ENCODE measurements at places on chromosomes 6 and 20.

DNA sequence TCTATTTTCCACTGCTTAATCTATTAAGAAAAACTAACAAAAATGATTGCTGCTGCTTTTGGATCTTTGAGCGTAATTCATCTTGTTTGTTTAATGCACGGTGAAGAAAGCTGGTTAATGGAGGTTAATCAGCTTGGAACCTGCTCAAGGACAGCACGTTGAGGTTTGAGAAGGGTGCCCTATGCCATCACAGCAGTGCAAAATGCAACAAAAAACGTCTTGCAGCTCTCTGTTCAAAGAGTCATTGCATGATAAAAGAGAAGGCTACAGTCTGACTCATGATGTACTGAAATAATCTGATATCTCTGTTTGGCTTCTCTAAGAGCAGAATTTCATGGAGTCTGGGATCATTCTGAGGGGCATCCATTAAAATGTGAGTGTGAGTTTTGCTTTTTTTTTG, 80.6 kb upstream of the PREP start:
- no peak for DNase-seq

DNA sequence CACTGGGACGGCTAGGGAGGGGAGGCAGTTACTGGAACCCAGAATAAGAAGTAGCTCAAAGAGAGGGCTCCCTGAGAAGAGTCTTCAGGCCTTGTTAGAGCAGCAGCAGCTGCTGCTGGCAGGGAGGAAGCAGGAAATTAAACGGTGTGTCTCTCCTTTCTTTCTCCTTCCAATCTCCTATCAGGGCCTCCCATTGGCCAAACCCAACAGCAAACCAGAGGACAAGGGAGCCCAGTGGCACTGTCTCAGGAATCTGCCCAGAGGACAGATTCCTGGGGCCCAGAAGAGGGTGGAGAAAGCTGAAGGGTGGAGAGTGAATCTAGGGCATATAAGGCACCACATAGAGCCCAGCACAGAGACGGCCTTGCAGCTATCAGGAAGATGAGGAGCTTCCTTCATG, 10.2 kb downstream of the BTN3A1 start:
- DNase-seq = no peak

DNA sequence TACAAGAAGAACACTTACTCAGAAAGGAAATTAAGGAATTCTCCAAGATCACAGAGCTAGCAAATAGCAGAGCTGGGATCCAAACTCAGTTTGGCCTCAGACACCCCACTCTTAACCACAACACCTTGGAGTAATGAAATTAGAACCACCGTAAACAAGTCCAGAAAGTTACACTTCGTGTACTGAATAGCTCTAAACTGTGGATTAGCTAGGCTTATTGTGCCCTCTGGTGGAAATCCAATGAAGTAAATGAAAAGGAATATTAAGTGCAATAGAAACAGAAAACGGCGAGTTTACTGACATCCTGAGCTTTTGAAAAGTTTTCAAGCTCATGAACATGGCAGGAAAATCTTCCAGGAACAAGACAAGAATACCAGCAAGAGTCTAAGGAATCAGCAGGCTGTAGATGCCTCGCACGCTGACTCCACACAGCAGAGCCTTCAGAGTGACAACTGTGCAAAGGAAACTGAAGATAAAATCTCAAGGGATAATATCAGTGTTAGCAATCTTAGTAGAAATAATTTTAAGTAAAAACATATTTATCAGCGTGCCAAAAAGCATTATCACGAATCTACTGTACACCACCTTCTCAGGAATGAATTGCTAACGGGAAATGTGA, 34.6 kb downstream of the FBXO5 start:
- DNase-seq = peak; percentile 40

GRCh38 chr20:39381595-39381994, 419.5 kb downstream of the DHX35 start:
- DNase-seq = no peak

DNA sequence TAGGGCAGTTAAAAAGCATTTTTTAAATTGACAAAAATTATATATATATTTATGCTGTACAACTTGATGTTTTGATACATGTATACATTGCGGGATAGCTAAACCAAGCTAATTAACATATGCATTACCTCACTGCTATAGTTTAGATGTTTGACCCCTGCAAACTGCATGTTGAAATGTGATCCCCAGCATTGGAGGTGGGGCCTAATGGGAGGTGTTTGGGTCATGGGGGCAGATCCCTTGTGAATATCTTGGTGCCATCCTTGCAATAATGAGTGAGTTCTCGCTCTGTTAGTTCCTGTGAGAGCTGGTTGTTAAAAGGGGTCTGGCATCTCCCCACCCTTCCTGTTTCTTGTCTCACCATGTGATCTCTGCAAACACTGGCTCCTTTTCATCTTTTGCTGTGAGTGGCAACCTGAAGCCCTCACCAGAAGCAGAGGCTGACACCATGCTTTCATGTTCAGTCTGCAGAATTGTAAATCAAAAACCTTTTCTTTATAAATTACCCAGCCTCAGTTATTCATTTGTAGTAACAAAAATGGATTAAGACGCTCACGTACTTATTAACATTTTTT, 111.8 kb downstream of the MCHR2 start:
- no peak for DNase-seq

- no peak for DNase-seq
Observed at GRCh38 chr6:5782783-5783547, 223.8 kb downstream of the NRN1 start.

- DNase-seq = no peak
Observed at GRCh38 chr6:158708239-158708638, 58.4 kb downstream of the SYTL3 start.

DNA sequence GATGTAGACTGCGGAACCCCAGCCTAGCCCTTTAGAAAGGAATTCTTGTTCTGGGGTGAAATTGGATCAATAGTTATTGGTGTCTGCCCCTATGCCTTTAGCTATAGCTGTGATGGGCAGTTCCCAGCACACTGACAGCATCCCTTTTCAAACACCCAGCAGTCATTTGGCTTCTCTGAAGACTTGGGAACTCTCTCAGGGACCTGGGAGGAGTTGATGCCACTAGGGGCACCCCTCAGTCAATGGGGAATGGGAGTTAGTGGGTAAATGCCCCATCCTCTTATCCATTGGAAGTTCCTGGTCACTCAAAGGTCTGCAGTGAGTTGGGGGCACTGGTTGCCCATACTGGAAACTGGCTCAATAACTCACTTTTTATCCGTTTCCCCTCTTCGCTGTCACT, 31.6 kb upstream of the CSNK2A1 start:
- no peak for DNase-seq

DNA sequence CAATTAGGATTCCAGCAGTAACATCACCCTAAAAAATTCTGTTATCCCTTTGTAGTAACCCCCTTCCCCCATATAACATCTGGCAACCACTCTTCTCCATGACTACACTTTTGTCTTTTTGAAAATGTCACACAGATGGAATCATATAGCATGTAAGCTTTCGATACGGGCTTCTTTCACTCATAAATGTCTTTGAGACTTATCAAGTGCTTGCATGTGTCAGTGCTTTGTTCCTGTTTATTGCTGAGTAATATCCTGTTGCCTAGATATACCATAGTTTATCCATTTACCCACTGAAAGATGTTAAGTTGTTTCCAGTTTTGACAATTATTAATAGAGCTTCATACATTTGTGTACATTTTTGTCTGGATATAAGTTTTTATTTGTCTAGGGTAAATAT, 10.4 kb upstream of the SNPH start:
- peak; percentile 18 for DNase-seq

DNA sequence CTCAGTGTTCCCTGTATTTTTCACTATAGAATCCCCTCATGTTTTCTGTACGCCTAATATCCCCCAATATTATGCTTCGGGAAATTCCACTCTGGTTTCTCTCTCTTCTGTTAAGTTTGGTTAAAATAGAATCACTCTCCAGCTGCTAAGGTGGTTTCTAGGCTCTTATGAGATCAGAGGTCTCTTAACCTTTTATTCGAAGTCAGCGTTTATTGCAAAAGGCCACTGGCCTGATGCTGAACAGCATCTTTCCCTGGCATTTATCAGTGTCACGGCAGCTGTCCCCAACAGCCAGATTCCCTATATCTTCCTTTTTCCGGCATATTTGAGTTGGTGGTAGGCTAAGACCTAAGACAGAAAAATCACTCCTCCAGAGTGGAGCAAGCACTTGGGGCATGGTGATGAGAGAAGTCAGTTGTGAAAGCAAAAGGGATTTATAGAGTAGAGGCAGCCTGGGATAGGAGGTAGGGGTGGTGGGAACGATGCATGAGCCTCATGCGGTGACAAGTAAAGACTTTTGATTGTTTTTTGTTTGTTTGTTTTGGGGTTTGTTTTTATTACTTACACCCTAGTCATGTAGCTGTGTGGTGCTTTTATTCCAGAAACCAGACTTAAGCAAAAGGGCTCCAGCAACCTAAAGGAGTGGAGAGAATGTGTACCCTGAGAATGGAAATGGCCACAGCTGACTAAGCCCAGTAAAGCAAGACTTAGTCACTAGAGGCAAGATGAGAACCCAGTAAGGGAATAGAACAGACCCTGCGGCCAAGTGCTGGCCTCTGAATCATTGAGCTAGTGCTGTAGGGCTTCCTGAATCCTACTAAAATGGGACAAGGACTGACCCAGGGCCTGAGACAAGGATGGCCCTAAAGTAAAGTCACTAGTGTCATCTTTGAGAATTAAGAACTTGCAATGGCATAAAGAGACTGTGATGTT, 233.0 kb upstream of the PRND start:
- DNase-seq = no peak

DNA sequence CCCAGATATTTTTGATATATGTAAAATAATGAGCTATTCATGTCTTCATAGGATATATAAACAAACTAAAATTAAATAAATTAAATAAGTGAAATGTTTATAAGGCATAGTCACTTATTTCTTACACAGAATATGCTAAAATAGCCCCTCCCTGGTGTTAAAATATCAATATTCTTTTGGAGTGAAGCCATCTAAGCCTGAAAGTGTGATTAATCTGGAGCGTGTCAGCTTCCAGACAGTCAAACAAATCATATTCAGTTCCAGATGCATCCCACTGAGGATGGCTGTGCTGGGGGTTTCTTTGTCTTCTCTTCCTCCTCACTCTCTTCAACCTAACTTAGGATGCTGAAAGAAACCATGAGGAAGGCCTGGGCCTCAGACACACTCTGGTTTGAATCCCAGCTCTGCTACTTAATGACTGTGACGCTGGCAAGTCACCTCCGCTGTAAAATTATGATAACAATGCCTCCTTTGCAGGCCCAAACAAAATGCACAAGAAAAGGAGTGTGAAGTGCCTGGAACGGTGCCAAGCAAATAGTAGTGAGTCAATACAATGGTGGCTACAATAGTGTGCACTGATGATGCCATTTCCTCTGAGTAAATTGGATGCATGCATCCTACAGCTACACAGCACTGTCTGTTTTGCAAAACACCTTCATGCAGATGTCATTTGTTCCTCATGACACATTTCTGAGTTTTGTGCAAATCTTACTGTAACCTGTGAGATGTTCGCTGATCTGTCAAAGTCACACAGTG, 161.4 kb downstream of the FOXC1 start:
- no peak for DNase-seq

- DNase-seq = no peak
Observed at GRCh38 chr6:56381801-56382251, 134.4 kb upstream of the COL21A1 start.

DNA sequence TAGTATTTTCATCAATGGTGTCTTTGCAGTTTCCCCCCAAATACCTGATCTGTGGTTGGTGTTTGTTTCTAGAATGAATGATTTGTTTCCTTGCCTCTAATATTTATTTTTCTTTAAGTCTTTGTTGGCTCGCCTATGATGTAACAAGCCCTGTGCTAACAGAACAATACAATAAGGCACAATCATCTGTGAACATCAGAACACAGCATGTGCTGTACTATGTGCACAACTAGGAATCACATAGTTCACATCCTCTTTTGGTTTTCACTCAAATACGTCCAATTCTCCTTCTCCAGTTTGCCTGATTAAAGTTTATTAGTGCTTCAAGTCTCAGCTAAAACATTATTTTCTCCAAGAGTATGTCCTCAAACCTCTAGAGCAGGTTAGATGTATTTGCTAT, 613.1 kb downstream of the EPHA7 start:
- DNase-seq = no peak

DNA sequence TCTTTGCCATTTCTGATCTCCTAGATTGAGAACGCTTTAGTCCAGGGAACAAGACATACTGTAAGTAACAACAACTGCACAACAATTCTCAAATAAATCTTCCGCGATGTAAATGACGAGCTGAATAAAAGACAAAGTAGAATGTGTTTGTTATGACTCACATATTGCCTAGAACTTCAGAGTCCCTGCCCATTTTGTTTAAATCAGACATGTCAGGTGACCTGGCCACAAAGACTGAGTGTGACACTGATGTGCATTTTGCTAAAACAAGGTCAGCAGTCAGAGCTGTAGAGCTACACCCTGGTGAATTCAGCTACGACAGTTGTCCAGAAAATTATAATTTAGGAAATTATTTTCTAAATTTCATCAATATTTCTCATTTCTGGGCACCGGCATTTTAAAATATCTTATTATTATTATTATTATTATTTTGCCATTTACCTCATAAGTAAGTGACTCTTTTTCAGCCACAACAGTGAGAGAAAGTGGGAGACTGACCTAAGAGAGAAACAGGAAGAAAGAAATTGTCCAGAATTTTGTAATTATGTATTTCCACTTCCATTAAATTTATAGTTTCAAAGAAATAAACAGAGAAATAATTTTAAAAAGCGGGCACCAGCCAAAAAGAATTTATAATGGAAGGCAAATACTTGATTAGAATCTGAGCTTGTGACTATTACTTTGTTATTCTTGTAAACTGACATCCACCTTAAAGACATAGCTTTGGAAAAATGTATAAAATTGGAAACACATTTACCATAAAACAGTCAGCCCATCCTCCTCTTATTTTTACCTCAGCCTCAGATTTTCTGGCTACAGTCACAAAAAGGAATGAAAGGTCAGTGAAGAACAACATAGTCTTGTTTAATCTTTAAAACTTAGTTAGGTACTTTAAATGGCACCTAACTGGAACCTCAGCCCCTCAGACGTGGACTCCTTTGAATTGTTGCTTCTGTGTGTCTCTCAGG, 157.0 kb upstream of the CITED2 start:
- peak; percentile 75 for DNase-seq

DNA sequence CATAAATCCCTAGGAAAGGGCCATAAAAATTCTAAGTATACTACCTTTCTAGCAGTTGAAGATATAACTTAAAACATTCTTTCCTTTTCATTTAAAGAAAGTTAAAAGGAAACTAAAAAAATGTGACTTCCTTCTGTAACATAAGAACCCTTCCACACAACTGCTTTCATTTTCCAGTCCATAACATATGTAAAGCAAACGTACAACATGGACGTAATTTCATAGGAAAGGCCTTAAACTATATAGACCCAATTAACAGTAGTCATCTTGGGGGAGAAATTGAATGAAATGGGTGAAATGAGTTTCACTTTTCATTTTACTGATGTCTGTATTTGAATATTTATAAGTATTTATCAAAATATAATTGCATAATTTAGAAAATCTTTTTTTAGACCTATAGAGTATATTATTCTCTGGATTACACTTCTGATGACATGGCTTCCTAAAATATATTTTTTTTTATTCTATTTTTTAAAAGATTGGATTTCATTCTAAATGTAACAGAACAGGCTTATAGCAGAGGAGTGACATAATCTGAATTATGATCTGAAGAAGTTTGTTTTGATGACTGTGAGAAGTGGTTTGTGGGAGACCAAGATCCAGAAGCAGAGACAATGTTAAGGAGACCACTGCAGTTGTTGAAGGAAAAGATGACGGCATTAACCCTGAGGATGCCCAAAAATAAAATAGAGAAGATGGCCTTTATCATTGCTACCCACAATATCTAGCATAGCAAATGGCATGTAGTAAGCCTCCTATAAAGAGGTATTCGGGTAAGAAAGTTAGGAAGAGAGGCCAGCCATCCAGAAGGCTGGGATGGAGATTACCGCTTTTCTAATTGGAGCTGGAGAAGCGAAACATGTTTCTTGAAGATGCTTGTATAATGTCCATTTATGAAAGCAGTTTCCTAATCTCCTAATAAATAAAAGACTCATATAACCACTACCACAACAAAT, 260.4 kb downstream of the PTPRK start:
- peak; percentile 49 for DNase-seq

Measured in inflammatory macrophage treated with lipopolysaccharide for 4 hours (primary cell).